Tibial nerve (tissue), 4 donors: ENCODE measurements at places on chromosomes 2 and 18.

DNA sequence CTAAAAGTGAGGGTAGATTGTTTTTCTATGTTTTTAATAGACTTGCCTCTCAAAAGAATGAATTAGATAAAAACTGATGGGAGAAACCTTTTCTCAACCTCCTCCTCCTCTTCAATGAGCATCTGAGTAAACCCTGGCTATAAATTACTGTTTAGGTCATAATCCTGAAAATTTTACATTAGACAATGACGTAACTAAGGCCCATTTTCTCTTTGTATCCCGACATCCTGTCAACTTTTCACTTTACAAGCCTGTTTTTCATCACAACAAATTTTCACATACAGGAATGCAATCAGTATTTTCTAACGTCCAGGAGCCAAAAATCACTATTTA lies 1.3 kb downstream of the SPIRE1 start:
- DNase-seq: no peak

GRCh38 chr2:126863336-126864015 lies 35.2 kb upstream of the TEX51 start:
- DNase-seq: no peak

DNA sequence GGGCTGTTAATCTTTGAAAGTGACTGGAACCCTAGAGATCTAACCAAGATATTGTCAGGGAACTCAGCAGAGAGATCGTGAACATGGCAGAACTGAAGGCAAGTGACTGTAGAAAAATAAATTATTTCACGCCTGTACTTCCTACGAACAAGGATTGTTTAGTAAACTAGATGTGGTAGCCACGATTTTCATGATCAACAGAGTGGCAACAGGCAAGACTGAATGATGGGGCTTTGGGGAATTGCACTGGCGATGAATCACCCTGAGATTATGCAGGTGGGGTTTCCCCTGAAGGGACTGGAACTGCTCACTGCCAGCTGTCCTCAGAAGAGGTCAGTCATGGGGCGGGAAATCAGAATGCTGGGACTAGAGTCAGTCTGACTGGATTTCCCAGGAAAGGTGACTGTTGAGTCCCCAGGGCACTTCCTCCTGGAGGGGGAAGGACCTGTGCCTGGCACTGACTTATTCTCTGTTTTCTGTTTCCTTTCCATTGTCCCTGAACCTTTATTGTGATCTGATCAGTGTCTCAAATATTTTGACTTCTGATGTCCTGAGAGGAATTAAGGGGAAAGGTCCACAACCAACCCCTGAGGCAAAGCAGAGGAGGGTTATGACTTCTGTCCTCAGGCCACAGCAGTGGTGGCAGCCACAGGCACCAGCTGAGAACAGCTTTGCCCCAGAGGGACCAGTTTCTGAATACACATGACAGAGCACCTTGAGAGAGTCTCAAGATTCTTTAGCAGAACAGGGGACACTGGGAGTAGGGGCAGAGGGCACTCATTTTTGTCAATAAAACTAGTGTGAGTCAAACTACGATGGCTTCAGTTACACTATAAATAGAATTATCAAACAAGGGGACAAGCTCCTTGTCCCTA lies 70.0 kb downstream of the NAB1 start:
- DNase-seq: no peak

DNA sequence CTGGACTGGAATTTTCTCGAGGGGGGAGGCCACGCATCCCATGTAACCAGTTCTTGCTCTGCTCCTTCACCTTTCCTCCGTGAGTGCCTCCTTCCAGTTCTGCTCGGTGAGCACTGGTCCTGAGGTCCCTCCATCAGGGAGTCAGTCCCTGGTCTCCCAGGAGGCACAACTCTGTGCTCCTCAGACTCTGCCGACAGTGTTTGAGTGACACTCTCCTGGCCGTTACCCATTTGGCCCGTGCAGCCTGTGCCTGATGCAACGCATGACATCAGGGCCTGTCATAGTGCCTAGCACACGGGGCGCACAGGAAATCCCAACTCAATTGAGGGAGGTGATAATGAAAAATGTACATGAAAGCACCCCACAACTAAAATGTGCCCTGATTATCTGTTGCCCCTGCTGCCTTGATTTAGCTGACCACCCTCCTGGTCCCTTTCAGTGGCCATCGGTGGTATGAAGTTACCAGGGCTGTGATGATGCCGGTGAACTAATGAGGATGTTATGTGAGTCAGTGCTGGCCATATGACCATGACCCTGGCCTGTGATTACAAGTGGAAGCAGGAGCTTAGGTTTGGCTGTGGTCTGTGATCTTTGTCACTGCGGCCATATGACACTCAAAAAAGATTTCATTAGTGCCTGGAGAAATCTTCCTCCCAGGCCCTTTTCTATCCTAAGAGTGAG lies 144.6 kb downstream of the TDRD15 start:
- DNase-seq: no peak
